Prostate gland (tissue), 2 donors: ENCODE measurements at places on chromosomes 2 and 18. TPM values are rescaled to one million over a fixed set of nuclear protein-coding genes. Genes with fewer than 3 reads are reported as not detected.
A peak's percentile ranks its signal among the peaks of the same experiment; 100 is the strongest.

POTEC gene
- total RNA-seq, result 6.5 TPM

CCDC102B gene
- 16.5 TPM for total RNA-seq

DNA sequence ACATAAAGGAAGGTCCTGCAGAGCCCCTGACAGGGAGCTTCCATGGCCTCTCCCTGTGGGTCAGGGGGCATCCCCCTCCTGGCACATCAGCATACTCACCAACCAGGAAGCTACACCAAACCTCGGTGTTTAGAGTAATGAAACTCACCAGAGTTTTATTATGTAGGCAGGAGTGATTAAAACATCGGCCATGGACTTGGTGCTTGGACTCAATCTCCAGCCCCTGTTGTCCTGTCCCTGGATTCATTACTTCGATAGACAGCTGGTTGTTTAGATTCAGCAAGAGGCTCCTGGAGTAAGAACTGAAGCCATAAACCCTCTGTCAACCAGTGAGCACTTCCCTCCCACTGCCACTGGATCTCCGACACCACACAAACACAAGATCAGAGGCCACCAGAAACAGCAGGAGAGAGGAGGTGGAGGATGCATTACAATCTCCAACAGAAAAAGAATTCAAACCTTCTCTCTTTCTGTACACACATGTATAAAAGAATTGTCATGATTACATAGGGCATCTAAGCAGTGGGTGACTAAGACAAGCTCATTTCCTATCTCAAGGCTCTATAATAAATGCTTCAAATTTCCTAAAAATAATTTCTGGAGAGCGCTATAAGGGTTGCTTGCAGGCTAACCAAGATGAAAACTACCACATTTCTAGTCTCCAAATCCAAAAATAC, 27.2 kb downstream of the TBC1D8 start:
- DNase-seq, result no peak
- peak overlapping the region; percentile 65 for H3K27ac ChIP-seq
- H3K4me3 ChIP-seq, result no peak overlapping the region
- no peaks in the 10 kb centered on the region for H3K27me3 ChIP-seq
- H3K4me1 ChIP-seq, result peaks cover 22% of the 10 kb centered on the region

GRCh38 chr2:120769076-120769786, 33.6 kb downstream of the GLI2 start:
- DNase-seq, result no peak
- no peak overlapping the region for H3K4me3 ChIP-seq
- H3K36me3 ChIP-seq, result no peaks in the 10 kb centered on the region
- no peaks in the 10 kb centered on the region for H3K27me3 ChIP-seq
- no peaks in the 10 kb centered on the region for H3K4me1 ChIP-seq
- no peak overlapping the region for H3K27ac ChIP-seq

L3MBTL4 gene
- 3.5 TPM for total RNA-seq

LYPD1 gene
- total RNA-seq, result 0.18 TPM

DNA sequence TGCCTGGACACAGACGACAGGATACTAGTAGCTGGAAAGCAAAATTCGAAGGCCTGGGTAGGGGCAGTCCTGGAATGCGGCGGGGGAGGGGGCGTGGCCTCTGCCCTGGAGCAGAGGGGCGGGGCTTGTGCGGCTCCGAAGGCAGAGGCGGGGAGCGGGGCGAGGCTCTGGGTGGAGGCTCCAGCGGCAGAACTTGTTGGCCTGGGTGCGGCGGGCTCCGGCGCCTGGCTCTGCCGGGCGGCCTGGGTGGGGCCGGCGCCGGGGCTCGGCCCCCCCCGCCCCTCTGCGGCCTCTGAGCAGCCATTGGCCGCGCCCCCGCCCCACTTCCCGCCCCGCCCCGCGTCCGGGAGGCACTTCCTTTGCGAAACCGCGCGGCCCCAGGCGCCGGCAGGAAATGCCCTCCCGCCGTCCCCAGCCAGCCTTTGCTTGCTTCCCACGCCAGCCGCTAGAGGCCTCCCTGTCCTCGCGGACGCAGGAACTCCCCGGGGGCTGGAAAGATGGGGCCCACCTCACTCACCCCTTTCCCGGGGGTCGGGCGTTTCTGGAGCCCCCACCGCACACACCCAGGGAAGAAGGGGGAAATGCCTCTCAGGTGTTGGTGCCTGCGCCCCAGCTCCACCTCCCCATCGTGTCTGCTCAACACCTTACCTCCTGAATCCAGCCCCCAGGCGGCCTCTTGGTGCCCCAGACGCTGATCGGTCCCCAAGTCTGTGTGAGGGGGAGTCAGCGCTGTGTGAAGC, 6.7 kb downstream of the CTDSP1 start:
- peaks cover 25% of the 10 kb centered on the region for H3K4me1 ChIP-seq
- no peaks in the 10 kb centered on the region for H3K27me3 ChIP-seq
- peaks cover 7% of the 10 kb centered on the region for H3K36me3 ChIP-seq
- DNase-seq, result peak; percentile 96

DNA sequence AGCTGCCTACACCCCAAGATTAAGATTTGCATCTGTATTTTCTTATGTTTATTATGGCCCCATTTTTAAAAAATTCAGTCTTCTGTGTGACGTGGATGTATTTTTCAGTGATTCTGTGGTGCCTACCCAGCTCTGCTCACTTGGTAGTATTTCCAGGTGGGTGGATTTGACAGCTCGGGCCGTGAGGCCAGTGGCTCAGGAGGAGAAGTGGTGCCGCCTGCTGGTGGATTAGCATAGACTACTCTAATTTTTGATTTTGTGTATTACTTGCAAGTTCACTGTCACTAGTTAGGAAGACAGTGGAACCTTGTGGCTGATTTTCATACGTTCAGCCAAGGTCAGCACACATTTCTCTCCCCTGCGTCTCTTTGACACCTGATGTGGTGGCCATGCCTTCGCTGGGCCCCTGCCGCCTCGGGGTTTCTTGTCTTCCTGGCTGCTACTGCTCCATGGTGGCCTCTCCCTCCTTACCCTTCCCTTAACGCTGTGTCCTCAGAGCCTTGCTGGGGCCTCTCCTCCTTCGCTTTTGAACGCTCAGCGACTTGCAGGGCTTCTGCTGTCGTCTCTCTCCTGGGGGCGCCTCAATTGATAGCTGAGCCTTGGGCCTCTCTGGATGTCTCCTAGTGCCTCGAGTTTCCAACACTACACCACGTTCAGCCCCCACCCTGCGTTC, 89.4 kb downstream of the DGKD start:
- no peaks in the 10 kb centered on the region for H3K27me3 ChIP-seq
- peak; percentile 84 for DNase-seq
- H3K4me1 ChIP-seq, result no peaks in the 10 kb centered on the region
- H3K36me3 ChIP-seq, result no peaks in the 10 kb centered on the region

CDH20 gene
- total RNA-seq, result 0.68 TPM

DNA sequence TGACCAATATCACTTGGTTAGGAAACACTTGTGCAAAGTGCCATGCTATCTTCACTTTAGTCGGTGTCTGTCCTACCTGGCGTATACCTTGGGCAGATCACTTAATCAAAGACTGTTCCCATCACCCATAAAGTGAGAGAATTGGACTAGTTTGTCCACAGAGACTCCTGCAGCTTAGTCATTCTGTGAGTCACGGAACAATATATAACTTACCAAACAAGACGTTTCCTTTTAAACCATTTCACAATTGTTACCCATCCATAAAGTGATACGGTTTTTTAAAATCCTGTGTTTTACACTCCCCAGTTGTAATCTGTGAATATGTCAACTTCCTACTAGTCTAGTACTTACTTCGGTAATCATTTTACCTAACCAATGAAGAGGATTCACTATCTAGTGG, 499.3 kb upstream of the SMIM21 start:
- DNase-seq, result no peak
- H3K4me3 ChIP-seq, result no peak overlapping the region
- H3K36me3 ChIP-seq, result no peaks in the 10 kb centered on the region
- no peaks in the 10 kb centered on the region for H3K27me3 ChIP-seq

DNA sequence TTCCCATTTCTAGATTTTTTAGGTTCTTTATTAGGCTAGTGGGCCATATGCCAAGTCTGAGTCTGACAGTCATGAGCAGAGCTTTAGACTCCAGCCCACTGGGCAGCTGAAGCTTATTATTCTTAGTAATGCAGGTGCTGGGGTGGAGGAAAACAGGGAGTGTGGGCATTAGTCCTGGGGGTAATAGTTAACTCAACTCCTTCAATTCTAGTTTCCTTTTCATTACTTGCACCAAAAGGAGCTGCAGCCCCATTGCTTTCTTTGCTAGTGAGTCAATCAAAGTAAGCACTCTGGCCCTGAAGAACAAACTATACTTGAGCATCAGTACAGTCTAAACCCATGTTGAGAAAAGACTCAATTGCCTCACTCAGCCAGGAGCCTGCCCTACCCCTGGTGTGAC, 35.5 kb downstream of the ICOS start:
- H3K27ac ChIP-seq, result no peak overlapping the region
- no peak overlapping the region for H3K4me3 ChIP-seq
- H3K4me1 ChIP-seq, result no peaks in the 10 kb centered on the region
- H3K27me3 ChIP-seq, result no peaks in the 10 kb centered on the region

DNA sequence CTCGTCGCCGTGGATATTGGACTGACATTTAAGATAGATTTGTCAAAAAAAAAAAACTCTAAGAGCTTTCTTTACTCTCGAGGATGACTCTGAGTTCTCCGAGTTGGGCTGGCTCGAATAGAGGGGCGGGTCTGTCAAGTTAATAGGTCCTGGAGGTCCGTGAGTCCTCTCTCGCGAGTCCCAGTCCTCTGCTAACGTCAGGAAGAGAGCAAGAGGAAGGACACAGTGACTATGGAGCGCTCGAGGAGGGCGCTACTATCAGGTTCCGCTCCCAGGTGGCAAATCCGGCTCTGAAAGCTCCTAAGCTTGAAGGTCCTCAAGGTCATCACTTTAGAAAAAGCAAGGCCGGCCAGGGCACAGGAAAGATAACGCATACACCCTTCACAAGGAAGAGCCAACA, 404 bp upstream of the AKAIN1 start:
- H3K4me1 ChIP-seq, result no peaks in the 10 kb centered on the region
- no peak overlapping the region for H3K4me3 ChIP-seq
- DNase-seq, result no peak
- H3K27ac ChIP-seq, result no peak overlapping the region
- H3K36me3 ChIP-seq, result no peaks in the 10 kb centered on the region

INO80C gene
- 26.4 TPM for total RNA-seq

- H3K27ac ChIP-seq, result no peak overlapping the region
- no peak overlapping the region for H3K4me3 ChIP-seq
- H3K4me1 ChIP-seq, result no peaks in the 10 kb centered on the region
These were observed 37.3 kb upstream of the FMNL2 start for GRCh38 chr2:152297715-152298114.

- no peaks in the 10 kb centered on the region for H3K4me1 ChIP-seq
- no peaks in the 10 kb centered on the region for H3K36me3 ChIP-seq
- H3K27me3 ChIP-seq, result no peaks in the 10 kb centered on the region
- DNase-seq, result no peak
- no peak overlapping the region for H3K4me3 ChIP-seq
- no peak overlapping the region for H3K27ac ChIP-seq
These were observed 22.6 kb upstream of the BCL2 start for GRCh38 chr18:63342206-63342605.
